T-helper 9 cell (primary cell): ENCODE measurements at places on chromosomes 2 and 18.

DNA sequence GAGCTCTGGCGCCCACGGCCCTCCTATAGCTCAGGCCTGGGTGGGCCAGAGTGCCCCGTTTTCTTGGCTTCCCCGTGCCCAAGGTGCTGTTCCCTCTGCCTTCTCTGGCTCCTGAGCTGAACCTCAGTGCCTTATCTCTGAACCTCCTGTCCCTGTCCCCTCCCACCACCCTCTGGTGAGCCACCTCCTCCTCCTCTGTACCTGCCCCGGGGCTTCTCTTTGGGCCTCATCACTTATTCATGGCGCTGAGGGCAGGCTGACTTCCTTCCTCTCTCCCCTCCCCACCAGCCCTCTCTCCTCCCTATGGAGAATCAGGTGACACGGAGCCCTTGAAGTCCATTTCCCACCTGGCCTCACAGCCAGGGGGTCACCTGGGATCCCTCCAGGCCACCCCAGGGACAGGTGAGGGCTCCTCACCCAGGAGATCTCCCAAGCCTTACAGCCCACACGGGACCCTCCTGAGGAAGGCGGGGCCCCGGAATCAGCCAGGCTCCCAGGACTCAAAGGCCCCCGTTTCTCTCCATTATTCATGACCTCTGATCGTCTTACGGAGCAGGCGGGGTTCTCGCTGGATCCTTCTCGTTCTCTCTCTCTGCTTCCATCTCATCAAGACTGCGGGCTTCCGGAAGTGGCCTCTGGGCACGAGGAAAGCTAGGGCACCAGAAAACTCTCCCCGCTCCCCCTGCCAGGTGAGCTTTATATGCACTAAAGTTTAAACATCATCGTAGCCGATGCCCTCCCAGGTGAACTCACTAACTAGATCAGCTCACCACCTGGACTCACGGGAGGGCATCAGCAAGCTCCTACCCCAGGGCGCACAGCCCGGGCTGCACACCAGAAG lies at the start of gene LOXHD1:
Gene LOXHD1, minus strand, starts transcription at position 106 of the 841 bp plus-strand sequence. CDS start 187 bp downstream, outside the sequence.
- DNase-seq = no peak

- no peak for DNase-seq
Observed at GRCh38 chr2:192140236-192140839, 54.4 kb downstream of the TMEFF2 start.

- no peak for DNase-seq
Observed at GRCh38 chr2:212968284-212969081, 182.9 kb downstream of the IKZF2 start.

- no peak for DNase-seq
Observed at GRCh38 chr2:228015741-228016140, 144.3 kb downstream of the DAW1 start.

DNA sequence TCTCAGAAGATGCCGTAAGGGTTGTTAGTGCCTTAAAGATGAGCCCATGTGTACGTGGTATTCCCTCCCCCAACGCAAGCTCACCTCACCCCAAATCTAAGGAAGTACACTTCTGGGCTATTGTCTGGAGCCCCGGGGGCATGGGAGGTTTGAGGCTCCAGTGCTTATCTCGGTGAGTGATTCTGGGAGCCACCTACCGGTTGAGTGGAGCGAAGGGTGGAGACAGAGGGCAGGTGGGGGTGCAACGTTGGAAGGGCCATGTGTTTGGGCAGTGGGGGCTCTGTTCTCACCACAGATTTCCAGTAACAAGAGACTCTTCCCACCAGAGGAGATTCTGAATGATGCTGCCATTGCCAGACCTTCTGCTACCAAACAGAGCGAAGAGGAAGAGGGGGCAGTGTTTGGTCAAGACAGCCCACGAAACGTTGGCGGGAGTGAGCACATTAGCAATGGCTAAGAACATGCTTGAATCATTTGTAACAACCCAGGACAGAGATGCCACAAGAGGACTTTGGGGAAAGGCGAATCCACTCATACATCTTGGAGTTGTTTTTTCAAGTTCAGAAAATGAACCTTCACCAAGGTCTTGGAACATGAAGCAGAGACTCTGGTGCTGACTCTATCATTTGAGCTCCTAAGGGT lies 38.7 kb downstream of the TWIST2 start:
- DNase-seq = no peak

DNA sequence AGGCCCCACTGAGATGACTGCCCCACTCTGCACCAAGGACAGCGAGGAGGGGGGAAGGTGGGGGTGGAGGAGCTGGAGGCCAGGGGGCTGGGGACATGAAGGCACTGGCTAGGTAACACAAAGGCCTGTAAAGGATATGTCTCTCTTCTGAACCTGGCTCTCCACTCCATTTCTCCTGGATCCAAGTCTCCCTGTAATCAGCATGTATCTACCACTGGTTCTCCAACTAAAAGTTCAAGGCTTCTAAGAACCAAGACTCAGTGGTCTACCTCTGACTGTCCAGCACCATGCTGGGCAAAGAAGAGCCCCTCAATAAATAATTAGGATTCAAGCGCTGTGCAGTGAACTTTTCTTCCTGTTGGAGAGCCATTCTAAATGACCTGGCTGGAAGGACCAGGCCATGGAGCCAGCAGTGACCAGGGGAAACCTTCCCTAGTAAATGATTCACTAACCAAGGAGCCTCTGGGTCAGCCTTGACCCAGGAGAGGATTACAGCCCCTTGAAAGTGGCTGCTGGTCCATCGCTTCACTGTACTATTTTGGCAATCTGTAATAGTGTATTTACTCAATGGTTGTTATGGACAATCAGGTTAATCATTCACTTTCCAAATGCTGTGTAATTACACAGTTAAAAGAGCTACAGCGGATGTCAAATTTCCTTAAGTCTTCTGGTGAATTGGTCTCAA lies 73.2 kb downstream of the BCL11A start:
- DNase-seq = no peak

GRCh38 chr2:163173591-163173990 lies 335.0 kb upstream of the KCNH7 start:
- no peak for DNase-seq

GRCh38 chr2:160270571-160271113 lies 70.6 kb upstream of the ITGB6 start:
- DNase-seq = no peak

- no peak for DNase-seq
Observed at GRCh38 chr2:75157435-75157834, 41.9 kb downstream of the TACR1 start.

DNA sequence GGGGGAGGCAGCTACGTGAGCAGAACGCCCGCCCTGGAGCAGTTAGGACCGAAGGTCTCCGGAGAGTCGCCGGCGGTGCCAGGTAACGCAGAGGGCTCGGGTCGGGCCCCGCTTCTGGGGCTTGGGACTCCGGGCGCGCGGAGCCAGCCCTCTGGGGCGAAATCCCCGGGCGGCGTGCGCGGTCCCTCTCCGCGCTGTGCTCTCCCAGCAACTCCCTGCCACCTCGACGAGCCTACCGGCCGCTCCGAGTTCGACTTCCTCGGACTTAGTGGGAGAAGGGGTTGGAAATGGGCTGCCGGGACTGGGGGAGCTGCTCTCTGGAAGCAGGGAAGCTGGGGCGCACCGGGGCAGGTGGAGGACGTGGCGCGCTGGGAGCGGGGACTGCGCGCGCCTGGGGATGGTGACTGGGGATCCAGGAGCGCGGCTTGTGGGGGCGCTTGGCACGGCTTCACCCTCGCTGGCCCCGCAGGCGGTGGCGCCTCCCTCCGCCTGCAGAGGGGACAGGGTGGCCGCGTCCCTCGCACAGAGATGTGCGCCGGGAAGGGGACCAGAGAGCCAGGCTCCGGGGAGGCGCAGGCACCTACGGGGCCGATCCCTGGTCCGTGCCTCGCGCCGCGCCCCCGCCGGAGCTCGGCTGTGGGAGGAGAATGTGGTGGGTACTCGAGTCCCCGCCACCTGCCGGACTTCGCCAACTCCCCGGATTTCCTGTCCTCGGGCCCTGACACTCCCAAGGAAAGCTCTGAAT lies 688 bp downstream of the CDH20 start:
- DNase-seq = no peak

- DNase-seq = no peak
Observed at GRCh38 chr2:29448096-29448688, 333.0 kb downstream of the CLIP4 start.

DNA sequence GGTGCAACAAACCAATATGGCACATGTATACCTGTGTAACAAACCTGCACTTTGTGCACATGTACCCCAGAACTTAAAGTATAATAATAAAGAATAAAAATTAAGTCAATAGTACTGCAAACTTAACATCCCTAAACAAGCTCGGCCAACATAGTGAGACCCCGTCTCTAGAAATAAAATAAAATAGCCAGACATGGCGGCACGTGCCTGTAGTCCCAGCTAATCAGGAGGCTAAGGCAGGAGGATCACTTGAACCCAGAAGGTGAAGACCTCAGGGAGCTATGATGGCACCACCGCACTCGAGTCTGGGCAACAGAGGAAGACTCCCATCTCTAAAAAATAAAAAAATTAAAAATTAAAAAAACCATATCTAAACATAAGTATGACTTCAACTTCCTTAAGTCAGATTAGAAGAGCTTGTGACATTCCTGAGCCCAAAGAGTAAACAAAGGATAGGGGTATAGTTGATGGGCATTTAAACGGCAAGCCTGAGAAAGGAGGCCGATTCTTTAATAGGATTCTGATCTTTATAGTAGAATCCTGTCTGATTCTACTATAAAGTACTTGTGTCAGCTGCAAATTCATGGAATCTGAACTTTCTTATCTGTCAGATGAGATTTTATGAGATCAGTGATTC lies 1.6 kb downstream of the FAM124B start:
- no peak for DNase-seq

- DNase-seq = no peak
Observed at GRCh38 chr2:59339121-59339836, 1098.2 kb upstream of the FANCL start.

GRCh38 chr2:62660582-62661262 lies 44.8 kb upstream of the EHBP1 start:
- DNase-seq = no peak

DNA sequence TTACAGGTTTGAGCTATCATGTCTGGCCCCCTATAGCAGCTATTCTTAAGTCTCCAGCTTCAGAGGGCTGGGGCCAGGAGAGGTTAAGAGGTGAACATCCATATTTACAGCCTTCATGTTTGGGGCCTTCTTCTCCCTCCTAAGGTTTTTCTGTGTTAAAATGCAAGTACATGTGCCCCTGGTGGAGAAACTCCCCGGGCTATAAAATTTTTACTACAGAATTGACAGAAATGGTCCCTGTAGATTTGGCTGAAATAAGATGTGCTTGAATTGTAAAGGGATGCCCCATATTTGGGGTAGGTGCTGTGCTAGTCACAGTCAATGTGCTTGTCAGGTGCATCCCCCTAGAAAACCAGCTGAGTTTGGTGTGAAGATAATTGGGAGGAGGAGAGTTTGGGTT lies 263.3 kb upstream of the CXCR4 start:
- DNase-seq = no peak

DNA sequence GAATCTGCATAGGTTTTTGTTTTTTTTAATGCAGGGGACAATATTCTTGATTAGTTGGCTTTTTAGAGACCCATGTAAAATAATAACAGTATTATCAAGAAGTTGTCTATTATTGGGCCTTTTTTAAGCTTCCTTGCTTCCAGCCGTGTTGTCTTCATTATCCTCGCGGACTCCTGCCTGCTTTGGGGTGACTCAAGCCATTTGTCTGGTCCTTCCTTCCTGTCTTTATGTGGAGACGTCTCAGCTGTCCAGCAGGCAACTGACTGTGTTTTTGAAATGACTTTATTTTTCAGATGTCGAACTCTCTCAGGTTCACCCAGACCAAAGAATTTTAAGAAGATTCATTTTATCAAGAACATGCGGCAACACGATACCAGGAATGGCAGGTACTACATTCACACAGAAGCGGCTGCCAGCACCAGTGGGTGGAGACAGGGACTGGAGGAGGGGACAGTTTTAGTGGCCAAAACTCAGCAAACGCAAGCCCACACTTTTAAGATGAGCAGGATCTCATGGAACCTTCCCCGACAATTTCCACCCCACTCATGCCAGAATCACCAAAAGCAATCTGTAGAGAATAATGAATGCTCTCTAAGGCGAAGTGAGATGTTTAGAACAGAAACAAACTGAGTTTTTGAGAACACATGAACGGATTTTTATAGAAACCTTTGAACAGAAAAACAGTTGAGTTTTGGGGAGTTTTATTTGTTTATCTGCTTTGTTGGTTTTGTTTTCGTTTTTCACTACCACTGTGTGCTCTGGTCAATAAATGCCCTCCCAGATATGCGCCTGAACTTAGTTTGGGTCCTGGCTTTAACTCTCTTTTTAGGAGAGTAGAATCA lies 59.1 kb downstream of the CABLES1 start:
- no peak for DNase-seq

DNA sequence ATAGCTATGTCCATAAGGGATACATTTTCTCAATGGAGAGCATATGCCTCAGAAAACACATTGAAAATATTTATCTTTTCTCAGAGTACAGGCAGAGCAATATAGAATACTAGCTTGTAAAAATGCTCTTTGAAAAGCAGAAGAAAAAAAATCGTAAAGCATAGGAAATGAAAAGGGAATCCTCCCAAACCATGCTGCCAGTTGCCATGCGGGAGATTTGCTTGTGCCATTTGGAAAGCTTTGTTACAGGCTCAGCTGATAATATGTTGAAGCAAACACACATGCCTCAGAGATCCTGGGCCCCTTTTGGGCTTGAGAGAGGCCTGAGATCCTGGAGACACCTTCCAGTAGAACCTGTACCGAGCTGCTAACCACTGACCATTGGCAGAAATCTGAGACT lies 697.1 kb downstream of the BCL11A start:
- DNase-seq = no peak

GRCh38 chr2:160664603-160665140 lies 171.1 kb upstream of the RBMS1 start:
- DNase-seq = no peak

GRCh38 chr2:231720987-231721966 lies 13.0 kb downstream of the PTMA start:
- no peak for DNase-seq

GRCh38 chr2:159192371-159192918 lies 94.1 kb downstream of the WDSUB1 start:
- no peak for DNase-seq
